ENCODE measurements at places on chromosomes 5 and 9.

GRCh38 chr5:180072256-180072548, 643 bp upstream of the RNF130 start:
- ATAC-seq: no peak

DNA sequence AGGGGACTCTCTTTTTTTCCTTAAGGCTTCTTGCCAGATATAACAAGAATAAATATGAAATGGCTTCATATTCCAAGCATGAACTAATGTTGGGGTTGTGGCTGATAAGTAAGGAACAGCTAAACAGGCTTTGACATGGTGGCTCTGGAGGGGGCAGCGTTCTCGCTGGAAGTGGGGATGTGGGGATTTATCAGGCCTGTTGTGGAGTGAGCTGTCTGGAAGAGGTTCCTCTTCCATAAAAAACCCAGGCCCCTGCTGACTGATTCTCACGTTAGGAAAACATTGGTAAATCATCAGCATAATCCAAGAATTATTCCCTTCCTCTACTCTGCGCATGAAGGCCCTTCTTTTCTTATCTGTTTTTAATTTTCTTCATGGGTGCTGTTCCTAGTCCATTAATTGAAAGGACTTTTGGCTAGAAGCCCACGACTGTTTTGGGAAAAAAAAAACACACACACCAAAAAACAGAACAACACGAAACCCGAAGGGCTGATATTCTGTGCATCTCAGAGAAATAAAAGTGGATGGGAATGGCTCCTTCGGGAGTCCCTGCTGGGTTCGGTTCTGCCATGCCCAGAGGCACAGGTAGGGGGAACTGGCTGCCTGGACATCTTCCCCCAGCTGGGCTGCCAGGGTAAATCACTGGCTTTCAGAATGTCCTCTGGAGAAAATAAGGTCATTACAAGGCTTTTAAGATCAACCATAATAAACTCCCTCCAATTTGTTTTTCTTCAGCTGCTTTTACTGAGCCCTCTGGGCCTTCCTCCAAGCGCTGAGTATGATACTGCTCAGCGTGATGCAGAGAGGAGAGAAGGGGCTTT, 297.0 kb downstream of the SLIT3 start:
- no peak for ATAC-seq

GRCh38 chr9:8651070-8651845, 851.7 kb upstream of the DMAC1 start:
- no peak for ATAC-seq

GRCh38 chr5:72543365-72543764, 36.2 kb upstream of the ZNF366 start:
- no peak for ATAC-seq

DNA sequence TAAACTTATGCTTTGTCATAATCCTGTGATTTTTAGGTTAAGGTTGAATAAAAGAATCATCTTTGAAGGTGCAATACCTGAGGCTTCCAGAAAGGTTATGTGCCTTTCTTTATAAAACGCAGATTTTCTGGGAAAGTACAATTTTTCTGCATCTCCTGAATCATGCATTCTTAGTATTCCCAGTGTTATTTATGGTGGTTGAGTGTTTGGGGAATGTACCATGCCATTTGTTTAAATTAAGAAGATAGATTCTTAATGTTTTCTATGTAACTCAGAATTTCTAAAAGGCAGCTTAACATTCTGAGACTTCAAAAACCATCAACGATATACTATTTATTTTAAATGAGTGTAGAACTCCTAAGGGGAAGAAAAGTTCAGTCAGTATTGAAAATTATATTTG, 108.1 kb upstream of the FBN2 start:
- no peak for ATAC-seq

- no peak for ATAC-seq
Measured at GRCh38 chr5:42461033-42461432, 37.8 kb downstream of the GHR start.

DNA sequence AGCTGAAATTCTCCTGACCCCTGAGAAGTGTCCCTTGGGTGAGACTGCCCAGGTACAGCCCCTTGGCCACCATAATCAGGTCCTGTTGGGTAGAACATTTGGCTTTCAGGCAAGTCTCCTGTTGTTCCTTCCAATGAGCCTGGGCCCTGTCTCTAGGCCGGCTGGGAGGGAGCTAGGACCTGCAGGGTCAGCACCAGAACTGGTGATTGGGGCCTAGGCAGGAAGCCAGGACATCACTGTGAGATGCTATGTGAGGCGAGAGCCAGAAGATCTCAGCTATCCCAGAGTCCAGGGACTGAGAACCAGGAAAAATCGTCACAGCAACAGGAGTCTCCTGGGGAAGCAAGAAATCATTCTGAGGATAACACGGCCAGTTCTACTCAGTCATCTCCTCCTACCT, 51.5 kb downstream of the PCDH1 start:
- no peak for ATAC-seq

DNA sequence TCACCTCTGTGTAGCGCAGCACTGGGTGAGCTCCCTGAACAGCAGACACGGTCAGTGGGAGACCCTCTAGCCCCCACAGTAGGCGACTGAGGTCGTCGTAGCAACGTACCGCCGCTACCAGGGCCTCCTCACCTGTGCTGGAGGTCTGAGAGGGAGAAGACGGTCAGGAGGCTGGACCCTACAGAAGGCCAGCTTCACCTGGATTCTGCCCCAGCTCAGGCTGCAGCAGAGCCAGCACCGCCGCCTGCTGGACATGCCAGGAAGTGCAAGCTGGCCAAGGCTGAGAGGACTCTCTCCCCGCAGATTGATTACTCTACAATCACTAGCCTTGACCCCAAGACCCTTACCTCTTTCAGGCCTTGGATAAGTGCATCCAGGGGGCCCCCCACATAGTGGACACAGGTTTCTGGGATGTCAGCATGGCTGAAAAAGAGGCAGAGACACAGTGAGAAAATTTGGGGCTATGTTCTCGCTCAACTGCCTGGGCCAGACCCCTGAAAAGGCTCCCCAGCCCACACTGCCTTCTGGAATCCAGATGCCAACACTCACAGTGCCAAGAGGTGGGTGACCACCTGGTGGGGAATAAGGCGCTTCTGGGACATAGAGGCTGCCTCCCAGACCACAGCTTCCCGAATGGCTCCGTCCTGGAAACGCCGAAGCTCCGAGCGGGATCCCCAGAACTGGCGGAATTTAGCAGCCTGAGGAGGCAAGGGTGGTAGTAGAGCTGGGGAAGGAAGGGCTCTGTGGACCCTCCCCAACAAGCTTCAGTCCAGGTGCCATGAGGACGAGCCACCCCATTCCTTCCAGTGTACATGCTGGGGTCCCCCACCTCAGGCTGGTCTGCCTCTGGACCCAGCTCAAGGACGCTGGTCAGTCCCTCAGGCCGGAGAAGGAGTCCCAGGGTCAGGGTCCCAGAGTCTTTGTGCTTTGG, 6.9 kb downstream of the NOL6 start:
- ATAC-seq: peak; percentile 75

DNA sequence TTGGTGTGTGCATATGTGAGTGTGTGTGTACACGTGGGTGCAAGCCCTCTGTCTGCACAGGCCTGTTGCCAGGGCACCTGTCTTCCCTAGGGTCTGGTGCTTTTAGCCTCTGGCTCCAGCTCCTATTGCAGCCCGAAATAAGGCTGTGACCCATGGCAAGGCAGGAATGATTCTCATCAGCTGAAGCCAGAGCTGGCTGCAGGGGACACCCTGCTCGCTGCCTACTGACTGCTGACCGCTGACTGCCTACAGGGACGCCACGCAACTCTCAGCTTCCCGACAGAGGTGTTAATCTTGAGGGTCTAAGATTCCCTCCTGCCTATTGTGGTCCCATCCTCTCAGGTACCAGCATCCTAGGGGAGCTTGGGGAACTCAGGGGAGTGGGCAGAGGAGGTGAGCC, at the start of gene MYOZ3:
MYOZ3 (plus strand) TSS at position 166 of the 400 bp plus-strand sequence. CDS start 1,691 bp downstream, outside the sequence.
- ATAC-seq: no peak

DNA sequence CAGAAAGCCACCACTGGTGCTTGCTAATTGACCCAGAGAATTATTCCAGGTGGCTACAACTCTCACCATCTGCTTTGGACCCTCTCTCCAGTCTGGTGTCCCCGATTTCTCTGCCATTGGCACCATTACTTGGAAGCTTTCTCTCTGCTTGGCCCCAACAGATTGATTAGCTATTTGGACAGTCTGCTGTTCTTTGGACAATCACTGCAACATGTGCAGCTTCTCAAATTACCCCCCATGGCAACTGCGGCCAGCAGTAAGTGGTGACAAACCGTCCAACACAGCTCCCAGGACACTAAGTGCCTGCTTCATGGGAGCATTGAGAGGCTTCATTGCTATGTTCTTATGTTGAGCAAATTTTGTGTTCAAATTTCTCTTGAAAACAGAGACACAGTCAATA, 309.8 kb downstream of the TAF11L14 start:
- no peak for ATAC-seq

- ATAC-seq: no peak
Measured at GRCh38 chr5:581266-581665, 30.9 kb upstream of the CEP72 start.

- no peak for ATAC-seq
Measured at GRCh38 chr9:117945286-117945685, 241.1 kb downstream of the TLR4 start.

DNA sequence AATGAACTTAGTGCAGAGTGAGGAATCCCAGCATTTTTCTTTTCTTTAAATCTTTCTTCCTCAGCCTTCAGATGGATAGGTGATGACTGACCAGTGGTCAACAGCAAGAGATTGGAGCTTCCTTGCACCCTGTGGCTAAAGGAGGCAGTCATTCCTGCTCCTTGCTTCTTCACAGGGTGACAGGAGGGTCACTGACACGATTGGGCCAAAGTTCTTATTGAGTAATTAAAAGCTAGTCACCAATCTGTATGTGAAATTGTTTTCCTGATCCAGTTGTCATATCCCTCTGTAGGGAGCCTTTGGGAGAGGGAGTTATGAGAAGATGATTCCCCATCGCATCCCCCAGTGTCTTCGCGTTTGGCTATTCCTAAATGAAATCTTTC, 85.2 kb downstream of the CMYA5 start:
- ATAC-seq: no peak

- ATAC-seq: no peak
Measured at GRCh38 chr5:137144656-137145055, 354.5 kb downstream of the SPOCK1 start.

DNA sequence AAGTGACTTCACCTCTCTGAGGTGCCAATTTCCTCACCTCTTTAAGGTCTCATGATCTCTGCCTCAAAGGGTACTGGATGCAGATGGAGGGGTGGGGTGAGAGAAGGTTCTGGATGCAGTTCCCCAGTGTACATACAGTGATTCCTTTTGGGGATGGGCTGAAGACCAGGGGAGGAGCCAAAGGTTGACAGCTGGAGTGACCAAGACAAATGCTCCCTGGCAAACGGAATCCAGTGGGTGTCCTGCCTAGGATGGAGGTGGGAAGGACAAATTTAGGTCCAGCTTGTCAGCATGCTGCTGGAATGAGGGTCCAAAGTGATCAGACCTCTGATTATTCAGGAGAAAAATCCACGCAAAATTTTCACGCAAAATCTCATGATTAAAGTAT, 7.3 kb upstream of the LMX1B start:
- ATAC-seq: no peak

GRCh38 chr5:176899296-176899891, at the start of gene HK3:
Gene HK3 (minus strand): TSS chr5:176899346. CDS start chr5:176896159, 3,187 bp downstream.
- no peak for ATAC-seq

GRCh38 chr5:123474228-123474627, 37.7 kb upstream of the CSNK1G3 start:
- ATAC-seq: no peak

- ATAC-seq: no peak
Measured at GRCh38 chr9:136674786-136675349, 12.2 kb downstream of the EGFL7 start.

DNA sequence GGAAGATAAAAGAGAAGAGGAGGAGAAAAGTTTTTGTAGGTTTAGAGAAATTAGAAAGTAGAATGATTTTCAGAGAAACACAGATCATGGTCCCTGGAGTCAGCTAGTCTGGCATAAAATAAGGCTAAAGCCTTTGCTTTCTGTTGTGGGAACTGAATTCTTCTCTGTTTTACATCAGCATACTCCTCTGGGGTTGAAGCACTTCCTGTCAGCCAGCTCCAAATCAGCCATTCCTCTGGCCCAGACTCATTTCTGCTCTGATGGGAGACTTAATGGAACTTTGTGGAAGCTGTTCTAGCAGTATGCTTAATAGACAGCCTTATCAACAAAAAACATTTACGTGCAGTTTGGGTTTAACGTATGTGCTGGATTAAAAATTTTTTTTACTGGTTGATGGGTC, 143.2 kb downstream of the HMHB1 start:
- ATAC-seq: no peak

DNA sequence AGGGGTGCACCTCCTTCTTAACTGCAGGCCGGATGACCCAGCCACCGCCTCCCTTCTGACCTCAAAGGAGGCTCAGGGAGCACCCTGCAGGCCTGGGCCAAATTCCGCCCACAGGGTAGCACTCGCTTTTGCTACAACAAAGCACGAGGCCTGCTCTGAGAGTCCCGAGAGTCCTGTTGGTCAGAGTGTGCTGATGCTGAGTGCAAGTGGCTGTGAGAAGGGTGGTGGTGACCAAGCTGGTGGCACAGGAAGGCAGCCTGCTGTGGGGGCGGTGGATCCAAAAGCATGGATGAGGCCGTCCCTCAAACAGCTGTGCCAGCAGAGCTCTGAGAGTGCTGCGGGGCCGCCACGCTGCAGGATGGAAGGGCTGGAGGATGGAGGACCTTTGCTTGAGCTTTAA, 101.8 kb downstream of the AK8 start:
- ATAC-seq: no peak

GRCh38 chr9:135245482-135246247, 158.2 kb downstream of the OLFM1 start:
- no peak for ATAC-seq

- ATAC-seq: peak; percentile 60
Measured at GRCh38 chr9:21919377-21920362, 74.5 kb downstream of the CDKN2A start.

GRCh38 chr5:308672-309271, 12.7 kb upstream of the AHRR start:
- ATAC-seq: no peak

- ATAC-seq: no peak
Measured at GRCh38 chr5:153749960-153750359, 259.5 kb downstream of the GRIA1 start.

- ATAC-seq: no peak
Measured at GRCh38 chr5:66616520-66617225, 20.5 kb downstream of the MAST4 start.

DNA sequence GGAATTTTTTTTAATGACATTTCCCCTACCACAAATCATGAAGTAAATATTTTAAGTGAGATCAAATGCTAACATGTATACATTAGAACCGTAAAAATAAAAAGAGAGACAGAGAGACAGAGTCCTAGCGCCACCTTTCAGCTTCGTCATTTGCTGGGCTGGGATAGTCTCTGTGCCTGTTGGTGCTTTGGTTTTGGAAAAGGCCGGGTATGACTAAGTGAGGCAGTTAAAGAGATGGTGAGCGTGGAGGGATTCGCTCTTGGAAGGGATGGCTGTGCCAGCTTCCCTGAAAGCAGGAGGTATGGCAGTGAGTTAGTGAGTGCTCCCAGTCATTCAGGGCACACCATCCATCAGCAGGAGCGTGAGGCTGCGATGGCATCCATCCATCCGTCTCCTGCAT, 729.6 kb upstream of the WWC1 start:
- no peak for ATAC-seq

- ATAC-seq: no peak
Measured at GRCh38 chr5:161783297-161783696, 64.6 kb upstream of the GABRA1 start.

- ATAC-seq: no peak
Measured at GRCh38 chr9:37562826-37563225, 13.4 kb downstream of the FBXO10 start.

Measured in activated CD4-positive, CD25-positive, alpha-beta regulatory T cell treated with anti-CD3 and anti-CD28 coated beads, Interleukin-2, amount 50 U/mL, for 24 hours (primary cell).